NCI-H345 (cell line): ENCODE measurements at places on chromosomes 7 and 10.

GRCh38 chr7:105718511-105718925 lies 137.2 kb upstream of the EFCAB10 start:
- DNase-seq = no peak

DNA sequence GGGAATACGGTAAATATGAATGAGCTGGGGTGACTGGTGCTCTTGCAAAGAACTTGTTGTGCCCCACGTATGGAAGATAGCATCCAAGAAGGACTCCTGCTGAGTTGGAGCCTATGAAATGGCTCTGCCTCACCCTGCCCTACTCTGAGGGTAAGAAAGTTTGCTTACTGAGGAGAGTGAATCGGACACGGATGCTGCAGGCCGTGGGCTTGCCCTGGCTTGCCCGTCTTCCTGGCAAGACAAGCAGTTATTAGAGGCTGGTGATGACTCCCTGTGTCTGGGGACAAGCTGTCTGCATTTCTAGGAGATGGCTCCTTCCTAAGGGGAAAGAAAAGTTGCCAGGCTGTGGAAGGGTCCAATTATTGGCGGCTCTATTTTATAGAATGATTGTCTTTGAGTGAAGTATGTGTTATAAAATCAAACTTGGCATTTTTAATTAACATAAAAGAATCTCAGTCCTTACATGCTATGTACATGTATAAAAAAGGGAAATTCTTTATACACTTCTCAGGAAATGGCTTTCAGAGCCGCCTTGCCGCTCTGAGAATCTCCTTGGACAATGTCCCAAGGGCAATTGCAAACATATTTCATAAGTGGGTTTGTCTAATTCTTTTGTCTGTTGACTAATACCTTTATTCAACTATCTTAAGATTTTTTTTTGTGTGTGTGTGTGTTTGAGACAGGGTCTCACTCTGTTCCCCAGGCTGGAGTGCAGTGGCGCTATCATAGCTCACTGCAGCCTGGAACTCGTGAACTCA lies 64.6 kb downstream of the CYP26A1 start:
- DNase-seq = no peak

DNA sequence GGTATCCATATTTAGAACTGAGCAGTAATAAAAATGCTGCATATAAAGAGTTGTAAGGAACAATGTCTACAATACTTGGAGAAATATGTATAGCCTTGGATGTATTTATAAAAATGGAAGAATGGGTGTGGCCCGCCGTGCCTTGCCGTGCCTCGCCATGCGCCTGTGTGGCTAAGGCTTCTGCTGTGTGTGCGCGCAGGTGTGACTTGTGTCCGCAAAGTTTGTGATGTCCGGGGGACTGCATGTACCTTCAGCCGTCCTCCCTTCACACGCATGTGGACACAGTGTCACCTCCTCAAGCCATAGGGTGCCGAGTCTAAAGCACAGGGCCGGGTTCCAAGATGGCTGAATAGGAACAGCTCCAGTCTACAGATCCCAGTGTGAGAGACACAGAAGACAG lies 9.8 kb downstream of the SAMD9 start:
- DNase-seq = no peak

DNA sequence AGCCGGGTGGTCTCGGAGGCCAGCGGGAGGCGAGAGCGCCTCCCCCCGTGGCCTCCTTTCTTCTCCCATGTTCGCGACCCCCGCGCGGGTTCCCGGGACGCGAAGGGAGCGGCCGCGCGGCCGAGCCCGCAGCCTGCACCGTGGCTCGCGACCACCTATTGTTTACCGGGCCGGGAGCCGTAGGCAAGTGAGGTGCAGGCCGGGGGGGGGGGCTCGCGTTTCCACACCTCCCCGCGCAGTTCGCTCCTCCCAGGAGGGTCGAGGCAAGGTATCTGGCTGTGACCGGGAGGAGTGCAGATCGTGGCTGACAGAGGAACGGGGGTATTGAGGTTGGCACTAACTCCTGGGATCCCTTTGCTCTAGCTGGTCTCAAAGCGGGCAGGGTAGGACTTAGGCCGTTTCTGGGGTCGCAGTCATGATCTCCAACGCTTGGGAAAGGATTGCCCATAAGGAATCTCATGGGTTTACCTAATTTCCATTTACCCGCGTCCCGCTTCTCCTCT lies 734 bp downstream of the PTPN12 start:
- DNase-seq = peak; percentile 44

DNA sequence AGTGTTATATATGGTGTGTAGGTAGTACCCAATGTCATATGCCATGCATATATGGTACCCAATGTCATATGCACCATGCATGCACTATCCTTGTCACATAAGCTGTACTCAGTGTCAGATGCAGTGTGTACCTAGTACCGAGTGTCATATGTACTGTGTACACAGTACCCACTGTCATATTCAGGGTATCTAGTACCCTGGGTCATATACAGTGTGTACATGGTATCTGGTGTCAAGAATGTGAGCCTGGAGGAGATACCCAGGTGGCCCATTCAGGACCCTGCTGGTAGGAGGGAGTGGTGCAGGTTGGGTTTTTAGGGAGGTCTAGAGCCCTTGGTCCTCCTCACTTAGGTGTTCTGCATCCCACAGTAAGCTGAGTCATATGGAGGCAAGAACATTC lies 1.8 kb downstream of the ZMYND11 start:
- DNase-seq = peak; percentile 35

- DNase-seq = no peak
Measured at GRCh38 chr10:92238586-92239098, 52.2 kb downstream of the CPEB3 start.

GRCh38 chr7:88102675-88103074 lies 117.2 kb downstream of the SRI start:
- no peak for DNase-seq

DNA sequence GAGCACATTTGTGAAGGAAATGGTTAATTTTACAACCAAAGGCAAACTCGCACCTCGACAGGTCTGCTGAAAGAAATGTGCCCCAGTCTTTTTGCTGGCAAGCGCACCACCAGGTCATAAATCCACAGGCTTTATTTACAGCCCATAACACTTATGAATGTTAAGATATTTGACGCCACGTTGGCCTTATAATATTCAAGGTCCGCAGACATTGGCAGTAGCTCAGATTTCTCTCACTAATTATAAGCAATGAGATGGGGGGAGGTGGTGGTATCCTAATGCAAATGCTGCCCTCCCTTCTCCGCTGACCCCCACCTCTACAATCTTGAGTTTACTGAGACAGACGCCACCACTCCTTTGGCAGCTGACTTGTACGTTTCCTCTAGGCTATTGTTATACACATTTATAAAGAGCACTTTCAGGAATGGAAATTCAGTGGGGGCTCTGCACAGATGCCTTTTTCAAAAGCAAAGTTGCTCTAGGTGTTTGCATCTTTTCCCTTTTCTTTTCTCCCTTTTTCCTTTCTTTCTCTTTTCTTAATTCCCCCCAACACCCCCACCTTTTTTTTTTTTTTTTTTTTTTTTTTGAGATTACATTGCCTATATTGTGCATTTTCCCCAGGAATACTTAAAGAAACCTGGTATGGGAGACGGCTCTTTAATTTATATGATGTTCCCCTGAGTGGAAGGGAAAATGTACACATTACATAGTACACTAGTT lies 6.7 kb downstream of the TCF7L2 start:
- no peak for DNase-seq

DNA sequence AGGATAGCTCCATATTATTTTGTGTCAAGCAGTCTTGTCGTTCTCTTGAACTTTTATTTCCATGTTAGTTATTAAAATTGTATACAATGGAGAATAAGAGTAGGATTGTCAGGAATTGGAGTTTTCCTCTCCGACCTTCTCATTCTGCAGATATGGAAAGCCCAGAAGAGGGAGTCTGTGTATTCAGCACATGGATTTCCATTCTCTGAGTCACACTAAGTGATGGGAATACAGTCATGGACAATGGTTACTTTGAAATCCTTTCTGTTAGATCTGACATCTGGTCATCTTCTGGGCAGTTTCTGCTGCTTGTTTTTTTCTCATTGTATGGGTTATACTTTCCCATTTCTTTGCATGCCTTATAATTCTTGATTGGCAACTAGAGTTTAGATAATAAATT lies 5.0 kb upstream of the TASOR2 start:
- no peak for DNase-seq

DNA sequence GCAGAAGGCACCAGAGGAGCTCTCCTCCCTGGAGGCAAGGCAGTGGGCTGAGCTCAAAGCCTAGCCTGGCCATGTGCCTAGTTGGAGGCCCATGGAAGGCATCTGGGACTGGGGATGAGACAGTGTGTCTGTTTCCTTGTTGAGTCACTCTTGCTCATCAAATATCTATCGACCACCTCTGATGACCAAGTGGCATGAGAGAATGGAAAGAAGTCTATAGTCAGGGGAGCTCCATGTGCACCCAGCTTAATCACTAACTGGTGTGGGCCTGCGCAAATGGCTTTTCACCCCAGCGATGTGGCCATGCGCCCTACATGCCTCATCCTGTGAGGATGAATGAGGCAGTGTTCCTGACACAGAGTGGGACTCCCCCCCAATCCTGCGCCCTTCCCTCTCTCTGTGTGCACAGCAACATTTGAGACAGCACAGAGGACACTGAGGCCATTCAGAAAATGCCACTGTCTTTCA lies 229.9 kb downstream of the RPS24 start:
- DNase-seq = no peak

DNA sequence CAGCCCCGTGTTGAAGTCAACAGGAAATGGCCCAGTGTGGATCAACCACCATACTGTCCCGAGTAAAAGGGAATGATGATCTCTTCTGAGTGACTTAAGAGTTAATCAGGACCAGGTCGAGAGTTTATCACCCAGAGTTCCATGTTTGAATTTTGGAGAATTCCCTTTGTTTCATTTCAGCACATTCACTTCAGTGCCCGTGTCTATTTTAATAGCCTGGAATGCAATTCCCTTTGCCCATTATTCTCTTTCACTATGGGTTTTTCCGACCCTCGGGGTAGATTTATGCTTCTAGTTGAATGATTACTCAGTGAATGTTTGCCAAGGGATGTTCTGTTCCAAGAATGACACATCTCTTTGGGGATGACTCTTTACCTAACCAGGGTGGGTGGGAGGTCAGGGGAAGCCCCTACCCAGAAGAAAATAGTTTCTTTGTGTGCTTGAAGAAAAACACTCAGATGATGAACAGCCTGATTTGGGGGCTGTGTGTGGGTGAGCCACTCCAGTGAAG lies 594.9 kb downstream of the INHBA start:
- DNase-seq = no peak

- DNase-seq = peak; percentile 2
Measured at GRCh38 chr7:39565538-39565937, 666 bp upstream of the YAE1 start.

DNA sequence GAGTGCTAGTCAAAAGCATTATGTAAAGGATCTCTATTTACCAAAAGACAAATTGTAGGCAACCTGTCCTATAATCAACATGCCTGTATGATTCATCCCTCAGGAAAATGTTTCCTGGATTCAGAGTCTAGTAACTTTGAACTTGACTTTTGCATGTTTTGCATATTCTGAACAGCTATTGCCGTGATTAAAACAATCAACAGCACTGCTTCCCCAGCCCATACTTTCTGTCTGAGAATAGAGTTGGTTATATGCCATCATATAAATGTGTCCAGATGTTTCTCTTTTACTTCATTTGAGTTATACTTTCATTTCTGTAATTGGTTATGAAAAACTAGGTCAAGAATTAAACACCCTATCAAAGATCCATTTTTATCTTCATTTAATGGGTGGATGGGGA lies 83.5 kb downstream of the ZMYND11 start:
- no peak for DNase-seq

- DNase-seq = no peak
Measured at GRCh38 chr10:58795560-58795959, 282.9 kb downstream of the BICC1 start.

DNA sequence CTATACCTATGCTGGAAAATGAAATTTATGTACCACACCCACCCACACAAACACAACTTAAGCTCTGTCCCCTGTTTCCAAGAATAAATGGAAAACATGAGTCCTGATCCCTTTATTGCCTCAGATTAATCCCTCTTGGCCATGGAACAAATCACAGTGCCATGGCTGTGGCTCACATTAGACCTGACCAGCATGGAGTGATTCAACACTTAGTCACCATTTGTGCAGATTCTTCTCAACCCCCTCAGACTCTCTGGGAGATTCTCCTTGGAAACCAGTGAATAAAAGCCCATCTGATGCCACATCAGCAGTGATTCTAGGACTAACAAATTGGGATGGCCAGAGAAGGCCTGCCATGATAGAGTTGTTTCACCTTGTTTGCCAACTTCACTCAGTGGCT lies 204.4 kb upstream of the TMEM72 start:
- DNase-seq = no peak

GRCh38 chr10:12195603-12196506 lies at the start of the genes CDC123 and NUDT5:
Gene CDC123 (plus strand): TSS chr10:12196188. CDS start chr10:12196246, 58 bp downstream.
Gene NUDT5 (minus strand): TSS chr10:12195891. CDS start chr10:12186291, 9,600 bp downstream.
- DNase-seq = peak; percentile 82

DNA sequence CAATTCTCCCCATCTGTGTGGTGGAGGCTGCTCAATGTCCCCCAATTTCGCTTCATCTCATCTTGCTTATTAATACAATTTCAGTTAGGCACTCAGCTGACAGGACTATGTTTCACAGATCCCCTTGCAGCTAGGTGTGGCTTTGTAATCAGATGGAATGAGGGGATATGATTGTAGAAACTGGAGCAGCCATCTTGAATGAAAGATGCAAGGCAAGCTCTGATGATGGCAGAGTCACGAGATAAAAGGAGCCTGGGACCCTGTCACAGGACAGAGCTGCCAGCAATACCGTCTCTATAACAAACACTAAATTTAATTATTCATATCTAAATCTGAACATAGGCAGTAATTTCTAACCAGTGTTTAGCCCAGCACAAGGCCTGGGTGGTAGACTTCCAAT lies 991 bp upstream of the DLD start:
- no peak for DNase-seq

DNA sequence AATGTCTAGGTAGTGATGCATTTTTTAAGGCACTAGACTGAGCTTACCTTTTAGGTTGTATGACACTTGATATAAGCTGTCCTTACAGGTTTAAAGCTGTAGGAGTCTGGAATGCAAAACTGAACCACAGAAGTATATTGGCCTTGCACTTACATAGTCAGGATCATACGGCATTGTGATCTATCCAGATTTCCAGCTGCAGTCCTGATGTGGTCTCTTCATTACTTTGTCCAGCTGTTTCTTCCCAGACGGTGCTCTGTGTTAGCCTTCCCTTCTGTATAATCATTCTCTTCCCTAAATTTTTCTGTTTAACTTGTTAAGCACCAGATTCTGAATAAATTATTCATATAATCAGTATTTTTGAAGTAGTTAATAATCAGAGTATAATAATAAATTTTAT lies 67.1 kb downstream of the AUTS2 start:
- no peak for DNase-seq

- peak; percentile 31 for DNase-seq
Measured at GRCh38 chr7:1743481-1744230, 73.6 kb downstream of the ELFN1 start.

DNA sequence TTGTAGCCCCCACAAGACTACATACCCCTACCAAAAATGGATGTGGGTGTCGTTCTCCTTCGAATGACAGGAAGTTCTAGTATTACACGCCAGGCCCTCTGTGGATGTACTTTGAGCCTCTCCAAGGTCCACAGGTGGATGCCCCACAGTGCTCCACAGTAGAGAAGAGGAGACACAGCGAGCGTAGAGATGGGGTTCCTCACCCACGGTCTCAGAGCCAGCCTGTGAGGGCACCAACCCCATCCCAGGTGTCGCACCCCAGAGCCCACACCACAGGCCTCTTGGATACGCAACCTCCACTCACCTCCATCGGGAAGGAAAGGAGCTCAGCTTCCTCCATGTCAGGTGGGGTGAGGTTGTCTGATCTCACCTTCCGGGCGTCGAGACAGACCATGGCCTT lies 2.3 kb downstream of the CPA5 start:
- DNase-seq = no peak
